ENCODE measurements at places on chromosomes 7 and 10. TPM values are rescaled to one million over a fixed set of nuclear protein-coding genes. Genes with fewer than 3 reads are reported as not detected.

Gene PRSS37
- total RNA-seq, result 38.6 TPM

Gene MBL2
- 0.16 TPM for total RNA-seq

Gene FKBP9
- 66.5 TPM for total RNA-seq

Gene PDE1C
- total RNA-seq, result 9.5 TPM

Gene C10orf53
- total RNA-seq, result 14.8 TPM

Gene CPA4
- 0.68 TPM for total RNA-seq

Gene TUBAL3
- 2.5 TPM for total RNA-seq

Gene MNX1
- total RNA-seq, result 3.0 TPM

Gene PPP1R3A
- 1.4 TPM for total RNA-seq

Gene EBLN1
- 1.4 TPM for total RNA-seq

Gene GNGT1
- not detected for total RNA-seq
